Activated T-helper 1 cell treated with anti-CD3 and anti-CD28 coated beads, Interleukin-12 subunit alpha, Interleukin-12 subunit beta, Interleukin-2, Interleukin-4 antibody, amounts not matched to agents 30 ng/mL and 10 ng/mL and 1 ng/mL, durations not matched to agents 14 hours and 24 hours and 36 hours (primary cell): ENCODE measurements at places on chromosomes 11 and 22. TPM values are rescaled to one million over a fixed set of nuclear protein-coding genes. Genes with fewer than 3 reads are reported as not detected.

Gene DDTL
- 4.0 and 4.7 TPM in 2 replicates for total RNA-seq

DNA sequence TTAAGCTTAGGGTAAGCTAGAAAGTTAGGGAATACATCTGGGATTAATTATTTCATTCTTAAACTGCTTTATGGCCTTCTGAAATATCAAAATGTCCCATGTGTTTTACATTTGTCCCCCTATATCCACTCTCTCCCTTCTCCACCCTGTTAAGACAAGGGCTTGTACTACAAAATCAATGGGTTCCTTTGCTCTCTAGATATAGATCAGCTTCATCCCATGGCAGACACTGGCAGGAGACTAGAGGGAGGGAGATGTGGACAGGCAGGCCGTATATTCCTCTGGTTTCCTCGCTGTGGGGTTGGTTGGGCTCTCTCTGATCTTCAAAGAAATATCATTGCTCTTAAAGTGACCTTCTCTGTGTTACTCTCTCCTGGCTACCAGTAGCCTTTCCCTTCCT is 1281.0 kb downstream of the LRRC4C start:
- no peak for DNase-seq

DNA sequence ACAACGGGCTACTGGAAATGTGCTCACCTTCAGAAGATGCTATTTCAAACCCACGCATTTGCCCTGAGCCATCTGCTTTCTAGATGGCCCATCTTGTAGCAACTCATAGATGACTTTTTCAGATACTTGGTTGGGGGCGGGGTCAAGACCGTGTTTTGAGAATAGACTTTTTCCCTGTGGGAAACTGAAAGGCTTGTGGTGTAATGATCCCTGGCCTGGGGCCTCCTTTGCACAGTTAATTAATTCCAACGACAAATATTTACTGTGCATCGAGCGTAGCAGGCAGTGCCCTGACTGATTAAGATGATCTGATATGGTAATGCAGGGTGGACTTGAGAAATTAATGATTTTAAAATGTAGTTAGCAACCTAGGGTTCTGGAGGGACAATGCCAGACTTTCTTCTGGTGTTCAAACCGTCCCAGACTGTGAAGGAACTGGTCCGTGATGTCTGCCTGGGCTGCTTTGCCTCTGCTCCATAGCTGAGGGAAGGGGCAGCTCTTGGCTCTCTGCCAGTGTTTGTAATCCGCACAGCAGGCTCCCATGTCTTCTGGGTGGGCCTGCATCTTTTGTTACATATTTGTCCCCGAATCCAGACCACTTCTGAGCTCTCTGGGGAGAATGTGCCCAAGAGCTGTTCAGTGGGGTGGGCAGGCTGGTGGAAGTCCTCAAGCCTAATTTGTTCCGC is 84.8 kb downstream of the ADAMTS15 start:
- no peak for DNase-seq

Gene KRTAP5-10
- not detected in 2 replicates for total RNA-seq

DNA sequence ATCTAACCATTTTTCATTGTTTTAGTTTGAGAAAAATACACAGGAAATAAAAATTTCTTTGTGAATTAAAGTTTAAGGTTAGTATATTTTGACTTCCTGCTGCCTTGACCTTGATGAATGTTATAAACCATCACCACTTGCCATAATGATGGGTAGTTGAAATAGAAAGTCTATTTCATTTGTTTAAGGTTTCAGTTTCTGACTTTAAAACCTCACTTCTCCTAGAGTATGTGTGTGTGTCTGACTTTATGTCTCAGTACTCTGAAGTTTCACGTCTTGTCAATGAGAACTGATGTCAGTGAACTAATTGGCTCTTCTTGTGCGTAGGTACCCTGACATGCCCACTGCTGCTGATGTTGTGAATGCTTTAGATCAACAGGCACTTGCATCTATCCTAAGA is 188.2 kb downstream of the METTL15 start:
- DNase-seq = no peak

GRCh38 chr11:108538022-108538424 is 39.8 kb upstream of the POGLUT3 start:
- no peak for DNase-seq

Gene OR52A1
- total RNA-seq = not detected in 2 replicates

- DNase-seq = no peak
These were observed 1.7 kb downstream of the MMP11 start for GRCh38 chr22:23774114-23774921.

DNA sequence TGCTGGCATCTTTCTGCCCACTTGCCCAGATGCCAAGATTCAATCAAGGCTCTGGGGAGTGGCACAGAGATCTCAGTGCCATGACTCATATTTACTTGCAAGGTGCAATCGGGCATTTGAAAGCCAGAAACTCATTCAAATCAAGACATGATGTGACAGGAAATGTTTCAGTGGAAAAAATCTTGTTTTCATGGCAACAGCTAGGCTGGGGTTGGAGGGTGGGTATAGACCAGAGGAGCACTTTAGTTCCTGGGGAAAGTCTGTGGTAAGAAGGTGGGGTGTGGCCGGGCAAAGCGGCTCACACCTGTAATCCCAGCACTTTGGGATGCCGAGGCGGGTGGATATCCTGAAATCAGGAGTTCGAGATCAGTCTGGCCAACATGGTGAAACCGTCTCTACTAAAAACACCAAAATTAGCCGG is 1.2 kb downstream of the MAJIN start:
- DNase-seq = no peak

Gene SAA4
- not detected in 2 replicates for total RNA-seq

GRCh38 chr11:2289859-2290258 is 11.9 kb downstream of the C11orf21 start:
- no peak for DNase-seq

Gene ART5
- total RNA-seq = not detected in 2 replicates

DNA sequence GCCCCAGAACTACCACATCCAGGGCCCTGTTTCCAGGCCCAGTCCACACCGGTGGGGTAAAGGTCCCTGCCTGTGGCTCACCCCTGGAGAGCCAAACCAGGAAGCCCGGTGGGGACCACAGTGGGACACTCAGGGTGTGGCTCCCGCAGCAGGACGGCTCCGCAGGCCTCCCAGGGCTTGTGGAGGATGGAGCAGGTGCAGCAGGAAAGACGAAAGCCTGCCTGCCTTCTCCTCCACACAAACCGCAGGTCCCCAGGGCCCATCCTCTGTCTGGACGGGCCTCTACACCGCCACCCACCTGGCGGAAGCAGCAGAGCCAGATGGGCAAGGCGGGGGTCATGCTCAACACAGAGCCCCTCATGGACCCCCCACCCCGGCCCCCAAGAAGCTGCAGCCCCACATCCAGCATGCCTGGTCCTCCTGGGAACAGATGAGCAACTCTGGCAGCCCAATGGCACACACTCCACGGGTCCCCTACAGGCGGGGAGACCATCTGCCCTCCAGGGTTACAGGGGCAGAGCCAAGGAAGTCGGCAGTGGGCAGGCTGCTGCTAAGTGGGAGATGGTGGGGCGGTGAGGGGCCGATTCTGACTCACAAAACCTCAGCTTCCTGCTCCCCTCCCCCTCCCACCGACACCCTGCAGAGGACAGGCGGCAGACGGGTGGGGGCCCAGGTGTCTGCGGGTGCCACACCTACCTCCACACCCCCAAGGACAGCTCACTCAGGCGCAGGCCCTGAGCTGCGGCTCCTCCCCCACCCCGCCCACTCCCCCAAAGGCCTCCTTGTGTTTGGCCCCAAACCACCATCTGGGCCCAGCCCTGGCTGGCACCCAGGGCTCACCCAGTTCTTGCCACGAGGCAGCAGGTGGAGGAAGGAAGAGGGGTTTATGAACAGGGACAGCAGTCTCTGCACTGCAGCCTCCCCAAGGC is 5.2 kb downstream of the SBF1 start:
- peak; percentile 92 for DNase-seq

DNA sequence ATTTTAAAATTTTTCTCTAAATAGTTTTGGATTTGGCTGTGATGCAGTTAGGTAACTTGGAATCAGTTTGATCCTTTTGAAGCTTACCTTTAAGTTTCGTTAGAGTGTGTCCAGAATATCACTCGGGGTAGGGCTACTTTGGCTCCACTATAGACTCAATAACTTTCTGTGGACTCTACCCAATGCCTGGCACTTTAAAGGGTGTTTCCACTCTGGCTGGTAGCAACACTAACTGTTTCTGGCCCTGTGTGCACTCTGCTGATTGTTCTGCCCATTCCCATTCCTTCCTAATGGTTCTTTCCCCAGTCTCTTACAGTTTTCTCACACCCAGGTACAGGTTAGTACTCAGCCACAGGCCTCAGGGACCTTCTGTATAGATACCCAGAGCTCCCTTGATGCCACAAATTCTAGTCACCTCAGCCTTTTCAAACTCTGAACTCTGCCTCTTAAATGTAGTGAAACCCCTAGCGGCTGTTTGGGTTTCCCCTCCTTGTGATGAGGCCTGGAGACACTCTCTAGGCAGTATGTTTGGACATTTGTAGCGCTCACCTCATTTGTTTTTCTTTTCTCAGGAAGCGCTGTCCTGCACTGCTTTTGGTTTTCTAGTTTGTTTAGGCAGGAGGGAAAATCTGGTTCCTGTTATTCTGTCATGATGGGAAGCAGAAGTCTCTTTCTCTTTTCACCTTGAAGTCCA is 16.8 kb downstream of the CUL5 start:
- no peak for DNase-seq

- DNase-seq = no peak
These were observed 133.8 kb downstream of the JRKL start for GRCh38 chr11:96523656-96524055.

Gene PTPMT1
- 57.5 and 60.6 TPM in 2 replicates for total RNA-seq

Gene HORMAD2
- total RNA-seq = 0.21 TPM in 1 of 2 replicates, not detected in the other

DNA sequence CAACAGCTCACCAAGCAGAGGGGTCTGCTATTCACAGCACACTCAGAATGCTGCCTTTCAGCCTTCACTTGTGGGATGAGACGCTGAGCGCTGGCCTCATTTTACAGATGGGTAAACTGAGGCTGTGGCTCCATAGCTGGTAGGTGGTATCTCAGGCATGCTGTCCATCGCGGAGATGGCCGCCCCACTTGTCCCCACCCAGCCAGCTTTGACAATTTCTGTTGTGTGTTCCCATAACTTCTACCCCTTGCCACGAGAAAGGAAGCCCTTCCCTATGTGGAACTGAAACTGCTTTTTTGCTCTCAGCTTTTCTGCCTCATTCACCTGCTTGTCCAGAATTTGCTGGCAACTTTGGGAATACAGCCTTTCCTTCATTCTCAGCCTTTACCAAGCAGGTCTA is 36.1 kb upstream of the NNMT start:
- DNase-seq = no peak

DNA sequence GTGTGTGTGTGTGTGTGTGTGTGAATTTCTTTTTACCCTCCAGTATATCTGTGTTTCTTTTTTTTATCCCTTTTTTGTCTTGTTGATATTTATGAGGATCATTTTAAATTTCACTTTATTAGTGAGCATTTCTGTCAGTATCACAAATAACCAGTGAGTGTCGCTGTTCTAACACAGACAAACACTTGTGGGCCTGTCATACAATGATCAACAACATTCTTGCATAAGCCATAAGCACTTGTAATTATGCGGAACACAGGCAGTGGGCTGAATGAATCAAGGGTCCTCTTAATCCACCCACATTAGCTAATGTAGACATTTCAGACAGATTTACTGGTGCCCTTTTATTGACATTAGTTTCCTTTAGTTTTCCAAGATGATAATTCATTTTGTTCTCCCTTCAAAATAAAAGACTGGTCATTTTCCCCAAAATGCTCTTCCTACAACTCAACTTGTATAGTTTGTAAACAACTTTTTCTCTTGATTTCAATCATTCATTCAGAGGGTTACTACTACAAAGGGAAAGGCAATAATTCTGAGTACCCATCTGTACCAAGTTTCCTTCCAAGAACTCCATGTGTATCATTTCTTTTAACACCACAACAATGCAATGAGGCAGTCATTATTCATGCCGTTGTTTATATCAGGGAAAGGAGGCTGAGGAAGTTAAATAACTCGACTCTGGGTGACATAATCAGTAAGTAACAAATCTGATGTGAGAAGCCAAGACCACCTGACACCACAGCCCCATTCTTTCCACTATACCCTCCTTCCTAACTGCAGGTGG is 34.5 kb upstream of the ANO3 start:
- no peak for DNase-seq

GRCh38 chr11:86101941-86102407 is 33.1 kb upstream of the PICALM start:
- DNase-seq = no peak

DNA sequence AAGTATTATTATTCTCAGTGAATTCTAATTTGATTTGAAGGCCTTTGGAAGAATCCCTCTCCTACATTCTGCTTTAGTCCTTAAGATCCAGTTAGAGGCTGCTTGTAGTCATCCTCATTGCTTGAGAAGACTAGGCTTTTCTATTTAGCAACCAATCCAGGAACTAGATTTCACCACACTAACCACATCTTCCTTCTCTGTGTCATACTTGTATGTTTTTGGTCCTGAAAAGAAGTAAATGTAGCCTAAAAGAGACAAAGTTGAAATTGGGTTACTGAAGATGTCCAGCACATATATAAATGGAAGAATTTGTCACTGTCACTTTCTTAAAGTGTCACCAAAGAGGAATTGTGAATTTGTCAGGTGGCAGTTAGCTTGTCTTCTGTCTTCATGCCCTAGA is 46.6 kb upstream of the MMP7 start:
- DNase-seq = no peak

GRCh38 chr11:47010179-47010578 is 73.6 kb downstream of the CSTPP1 start:
- no peak for DNase-seq

Gene SLC5A4
- total RNA-seq = not detected in 2 replicates

DNA sequence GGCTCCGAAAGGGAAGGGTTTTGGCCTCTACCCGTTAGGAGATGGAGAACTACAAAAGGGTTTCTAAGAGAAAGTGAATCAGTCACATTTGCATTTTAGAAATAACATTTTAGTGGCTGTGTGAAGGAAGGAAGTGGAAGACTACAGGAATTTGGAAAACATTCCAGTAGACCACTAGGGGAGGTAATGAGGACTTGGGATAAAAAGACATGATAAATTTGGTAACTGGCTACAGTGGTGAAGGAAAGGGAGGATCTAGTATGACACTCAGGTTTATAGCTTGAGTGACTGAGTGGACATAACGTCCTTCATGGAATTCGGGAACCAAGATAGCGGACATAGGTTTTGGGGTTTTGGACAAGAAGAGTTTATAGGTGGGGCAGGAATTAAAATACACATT is 7.0 kb upstream of the RRM1 start:
- DNase-seq = no peak

- no peak for DNase-seq
These were observed 18.2 kb downstream of the PATZ1 start for GRCh38 chr22:31327806-31328543.

GRCh38 chr11:61512435-61512834 is 3.9 kb downstream of the LRRC10B start:
- DNase-seq = no peak

Gene DEUP1
- not detected in 2 replicates for total RNA-seq

Gene NAALAD2
- not detected in 2 replicates for total RNA-seq

DNA sequence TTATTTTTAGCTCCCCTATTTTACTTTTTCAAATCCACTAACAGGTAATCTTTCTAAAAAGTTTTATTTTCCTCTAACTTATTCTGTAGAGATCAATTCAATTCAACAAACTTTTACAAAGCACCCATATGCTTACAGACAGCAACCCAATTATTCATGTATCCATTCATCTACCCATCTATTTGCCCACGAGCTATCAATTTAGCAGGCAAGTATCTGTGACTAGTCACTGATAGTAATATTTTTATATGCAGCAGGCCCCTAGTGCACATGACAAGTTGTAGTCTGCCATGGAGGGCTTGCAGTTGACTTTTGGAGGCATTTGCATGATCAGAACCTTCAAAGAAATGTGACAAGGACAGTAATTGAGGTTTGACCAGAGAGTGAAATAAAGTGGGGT is 753.2 kb upstream of the TENM4 start:
- DNase-seq = no peak

Gene CLDN5
- total RNA-seq = 0.47 and 0.76 TPM in 2 replicates
